ENCODE measurements at places on chromosomes 12 and 14.

- DNase-seq = peak; percentile 4
Observed at GRCh38 chr12:114668151-114668885, 15.7 kb downstream of the TBX3 start.

DNA sequence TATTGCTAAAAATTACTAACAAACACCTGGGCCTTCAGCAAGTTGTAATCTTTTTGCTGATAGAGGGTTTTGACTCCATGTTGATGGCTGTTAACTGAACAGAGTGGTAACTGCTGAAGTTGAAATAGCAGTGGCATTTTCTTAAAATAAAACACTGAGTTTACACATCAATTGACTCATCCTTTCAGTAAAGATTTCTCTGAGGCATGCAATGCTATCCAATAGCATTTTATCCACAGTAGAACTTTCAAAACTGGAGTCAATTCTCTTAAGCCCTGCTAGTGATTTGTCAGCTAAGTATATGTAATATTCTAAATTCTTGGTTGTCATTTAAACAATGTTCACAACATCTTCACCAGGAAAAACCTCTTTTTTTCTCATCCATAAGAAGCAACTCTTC, 59.5 kb downstream of the CMAS start:
- no peak for DNase-seq

DNA sequence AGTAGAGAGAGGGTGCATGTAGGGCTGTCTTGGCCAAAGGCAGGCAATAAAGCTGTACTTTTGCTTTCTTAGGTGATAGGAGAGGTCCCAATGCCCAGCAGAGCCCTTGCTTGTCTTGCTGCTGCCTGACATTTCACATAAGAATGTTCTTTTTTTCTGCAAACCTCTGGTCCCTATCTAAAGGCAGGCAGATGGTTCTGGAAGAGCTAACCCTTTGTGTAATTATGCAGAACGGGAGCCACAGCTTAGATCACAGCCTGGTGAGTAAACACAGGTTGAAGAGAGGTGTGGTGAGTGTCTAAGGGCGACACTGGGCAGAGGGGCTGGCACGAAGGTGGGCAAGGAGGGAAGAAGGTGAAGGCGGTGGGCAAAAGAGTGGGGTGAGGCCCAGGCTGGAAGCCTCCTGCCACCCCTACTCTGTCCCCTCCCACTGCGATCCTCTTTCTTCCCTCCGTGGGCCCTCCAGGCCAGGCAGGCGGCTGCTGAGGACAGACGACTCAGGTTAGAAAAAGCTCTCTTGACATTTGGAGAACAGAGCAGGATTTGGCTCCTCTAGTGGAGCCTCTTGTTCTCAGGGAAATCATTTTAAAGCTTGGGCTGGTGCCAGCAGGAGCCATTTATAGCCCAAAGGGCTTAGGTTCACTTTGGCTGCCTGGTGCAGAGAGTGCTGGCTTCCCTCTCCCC, 42.8 kb downstream of the PRMT8 start:
- peak; percentile 0 for DNase-seq

DNA sequence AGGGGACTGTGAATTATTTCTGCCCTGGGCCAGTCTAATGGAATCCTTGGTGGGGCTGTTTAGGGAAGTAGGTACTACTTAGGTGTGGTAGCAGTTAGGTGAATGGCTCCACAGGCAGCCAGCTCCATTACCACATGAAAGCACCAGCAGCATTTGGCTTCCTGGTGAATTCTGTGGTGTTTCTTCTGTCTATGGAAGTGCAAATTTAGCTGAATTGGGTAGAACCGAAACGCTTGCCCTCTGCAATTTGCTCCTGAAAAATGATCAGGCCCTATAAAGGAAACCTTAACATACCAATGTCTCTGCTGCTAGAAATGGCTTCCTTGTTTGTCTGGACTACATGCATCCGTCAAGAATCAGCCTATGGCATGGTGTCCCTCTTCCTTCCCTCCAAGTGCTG, 16.4 kb downstream of the FLRT2 start:
- no peak for DNase-seq

- no peak for DNase-seq
Observed at GRCh38 chr12:109540526-109541412, 32.5 kb downstream of the MMAB start.

DNA sequence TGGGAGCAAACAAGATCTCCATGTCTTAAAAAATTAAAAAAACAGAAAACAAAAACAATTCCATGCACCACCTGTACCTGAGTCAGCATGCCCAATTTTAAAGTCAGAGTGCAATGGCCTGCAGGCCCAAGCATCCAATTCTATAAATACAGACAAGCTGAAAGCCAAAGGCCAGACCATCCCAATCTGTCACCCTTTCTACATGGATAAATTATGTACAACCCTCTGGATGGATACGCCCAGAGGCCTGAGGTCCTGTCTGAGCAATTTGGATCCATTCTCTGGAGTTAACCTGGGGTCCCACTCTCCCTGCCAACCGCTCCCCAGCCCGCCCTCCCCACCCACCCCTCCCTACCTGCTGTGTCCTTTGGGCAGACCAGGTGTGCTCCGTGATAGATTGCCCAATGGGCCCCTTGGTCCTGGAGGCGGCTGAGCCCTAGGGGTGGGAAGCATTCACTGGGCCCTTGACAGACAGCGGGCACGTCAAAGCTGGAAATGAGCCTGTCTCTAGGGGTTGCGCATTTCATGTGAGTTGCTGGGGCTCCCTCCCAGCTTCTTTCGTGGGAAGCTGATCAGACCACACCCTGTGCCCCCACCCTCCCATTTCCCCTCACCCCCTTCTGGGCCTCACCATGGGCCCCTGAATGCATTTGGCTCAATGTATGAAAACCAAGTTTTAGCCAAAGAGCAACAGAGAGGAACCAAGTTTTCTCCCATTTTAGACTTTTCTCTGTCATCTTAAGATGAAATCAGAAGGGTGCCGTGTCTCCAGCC, 171.3 kb downstream of the BCL11B start:
- DNase-seq = no peak

DNA sequence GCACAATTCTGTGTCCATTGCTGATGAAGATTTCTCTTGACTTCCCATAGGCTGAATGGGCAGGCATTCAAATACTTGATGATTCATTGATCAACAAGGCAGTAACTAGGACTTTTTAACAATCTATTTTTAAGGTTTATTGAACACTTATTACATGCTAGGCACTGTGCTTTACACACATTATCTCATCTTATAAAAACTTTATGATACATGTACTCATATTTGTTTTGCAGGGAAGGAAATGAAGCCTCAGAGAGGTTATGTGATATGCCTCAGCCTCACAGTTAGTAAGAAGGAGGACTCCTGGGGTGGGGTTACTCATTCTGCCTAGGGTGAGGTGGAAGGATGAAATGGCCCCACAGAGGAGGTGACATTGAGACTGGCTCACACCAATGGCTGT, 12.9 kb upstream of the EMP1 start:
- DNase-seq = no peak

DNA sequence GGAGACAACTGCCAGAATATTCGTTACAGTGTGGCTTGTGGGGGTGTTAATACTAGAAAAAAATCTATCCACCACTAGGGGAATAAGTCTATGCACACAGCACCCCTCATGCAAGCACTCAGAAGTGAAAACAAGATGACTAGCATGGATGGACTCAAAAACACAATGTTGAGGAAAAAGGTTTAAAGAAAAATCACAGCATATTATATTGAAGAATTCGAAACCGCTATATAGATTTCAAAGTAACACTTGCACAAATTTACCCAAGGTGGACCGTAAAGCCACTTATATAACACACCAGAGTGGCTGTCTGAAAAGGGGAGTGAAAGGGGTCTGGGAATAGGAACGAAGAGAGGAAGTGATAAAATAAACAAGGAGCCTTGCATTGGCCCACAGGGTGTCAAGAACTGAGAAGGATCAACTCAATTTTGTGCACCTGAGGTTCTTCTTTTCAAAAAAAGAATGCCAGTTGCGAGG, 544 bp downstream of the ABCD4 start:
- peak; percentile 51 for DNase-seq

Measured in DMS 273 treated with DMSO at 0.1 percent for 48 hours (cell line).